ENCODE measurements at places on chromosomes 2 and 18.
A peak's percentile ranks its signal among the peaks of the same experiment; 100 is the strongest.

GRCh38 chr2:151175864-151176263 lies 85.8 kb downstream of the RBM43 start:
- DNase-seq, result no peak

GRCh38 chr2:232568161-232568560 lies 17.7 kb downstream of the EIF4E2 start:
- DNase-seq, result peak; percentile 71

GRCh38 chr18:9405130-9405529 lies 70.2 kb upstream of the RALBP1 start:
- DNase-seq, result no peak

- DNase-seq, result no peak
Measured at GRCh38 chr2:101758001-101758400, 60.5 kb downstream of the MAP4K4 start.

- no peak for DNase-seq
Measured at GRCh38 chr2:98931596-98931995, 4.4 kb downstream of the CRACDL start.

DNA sequence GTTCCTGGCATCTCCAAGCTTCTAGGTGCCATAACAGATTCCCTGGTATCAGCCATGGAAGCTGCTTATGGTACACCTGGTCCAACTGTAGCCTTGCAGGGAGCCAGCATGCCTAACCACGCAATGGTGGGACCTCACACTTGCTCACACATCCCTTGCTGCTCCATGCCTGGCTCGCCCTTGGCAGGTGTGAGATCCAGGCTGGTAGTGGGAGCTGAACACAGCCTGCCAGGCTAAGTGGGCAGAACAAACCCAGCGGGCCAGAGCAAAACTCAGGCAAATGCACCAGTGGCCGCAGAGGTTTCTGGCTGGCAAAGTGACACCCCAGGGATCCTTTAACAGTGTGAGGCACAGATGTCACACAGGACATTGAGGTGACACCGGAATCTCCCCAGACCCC lies 185.8 kb downstream of the NDUFA10 start:
- no peak for DNase-seq

- no peak for DNase-seq
Measured at GRCh38 chr2:62568074-62568473, 62.1 kb upstream of the TMEM17 start.

DNA sequence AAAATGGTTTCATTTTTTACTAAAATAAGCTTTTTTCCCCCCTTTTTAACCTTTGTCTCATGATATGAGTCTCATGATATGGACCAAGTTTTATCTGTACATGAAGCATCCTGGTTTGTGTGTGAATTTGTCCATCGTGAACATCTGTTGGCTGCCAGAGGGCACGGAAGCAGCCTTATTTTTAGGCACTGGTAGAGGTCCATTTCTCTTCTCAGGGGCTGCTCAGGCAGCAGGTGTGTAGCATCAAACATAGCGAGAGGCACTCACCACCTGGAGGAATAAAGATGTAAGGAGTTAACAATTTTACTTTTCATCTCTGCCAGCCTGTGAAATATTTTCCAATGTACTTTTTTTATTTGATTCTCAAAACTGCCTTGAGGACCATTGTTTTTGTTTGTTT lies 134.5 kb downstream of the RHBDD1 start:
- no peak for DNase-seq

- no peak for DNase-seq
Measured at GRCh38 chr18:76981396-76981968, 151.1 kb downstream of the MBP start.

- peak; percentile 81 for DNase-seq
Measured at GRCh38 chr2:26770986-26771586, 7.0 kb downstream of the SLC35F6 start.

DNA sequence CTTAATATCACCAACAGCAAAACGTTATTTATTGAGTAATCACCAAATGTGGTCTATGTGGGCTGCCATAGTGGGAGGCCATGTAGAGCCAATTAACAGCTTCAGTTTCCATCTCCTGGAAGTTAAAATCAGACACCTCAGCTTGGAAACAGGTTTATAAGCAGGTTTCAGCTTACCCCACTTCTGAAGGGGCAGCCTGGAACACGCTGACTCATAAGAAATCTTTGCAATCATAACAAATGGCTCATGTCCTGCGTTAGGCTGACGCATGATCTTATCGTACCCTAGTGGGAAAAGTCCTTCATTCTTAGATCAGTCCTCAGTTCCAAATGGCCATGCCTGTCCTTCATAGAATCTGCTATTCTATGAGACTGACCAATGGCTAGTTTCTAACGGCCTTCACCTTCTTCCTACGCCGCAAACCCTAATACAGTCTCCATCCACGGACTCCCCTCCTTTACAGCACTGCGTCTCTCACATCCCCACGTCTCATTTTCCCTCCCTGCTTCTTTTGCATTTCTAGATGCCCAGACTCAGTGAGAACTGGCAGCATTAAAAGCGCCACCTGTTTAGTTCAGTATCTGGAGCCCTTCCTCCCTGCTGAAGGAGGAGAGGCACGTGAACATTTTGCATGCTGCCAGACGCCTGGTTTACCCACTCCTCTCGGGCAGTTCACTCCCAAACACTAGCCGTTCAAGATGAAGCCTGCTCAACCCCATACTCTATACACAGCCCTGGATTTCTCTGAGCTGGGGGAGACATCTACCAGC lies 24.2 kb upstream of the BZW1 start:
- DNase-seq, result peak; percentile 65

DNA sequence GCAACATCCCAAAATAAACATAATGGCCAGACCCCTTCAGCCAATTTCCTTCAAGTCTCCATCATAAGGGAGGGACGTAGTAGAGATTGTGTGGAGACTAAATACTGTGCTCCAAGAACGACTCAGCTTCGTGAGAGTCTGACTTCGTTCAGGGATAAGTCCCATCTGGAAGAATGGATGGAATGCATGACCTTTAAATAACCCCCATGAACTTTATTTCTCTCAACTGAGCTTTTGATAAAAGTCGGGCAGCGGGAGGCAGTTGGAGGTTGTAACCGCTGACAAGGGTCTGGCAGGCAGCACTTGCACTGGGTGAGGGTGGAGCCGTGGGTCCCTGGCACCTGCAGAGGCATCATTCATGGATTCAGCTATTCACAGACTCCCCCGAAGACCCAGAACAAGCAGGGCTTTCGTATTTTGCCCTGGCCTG lies 115.9 kb downstream of the ZFP36L2 start:
- no peak for DNase-seq

DNA sequence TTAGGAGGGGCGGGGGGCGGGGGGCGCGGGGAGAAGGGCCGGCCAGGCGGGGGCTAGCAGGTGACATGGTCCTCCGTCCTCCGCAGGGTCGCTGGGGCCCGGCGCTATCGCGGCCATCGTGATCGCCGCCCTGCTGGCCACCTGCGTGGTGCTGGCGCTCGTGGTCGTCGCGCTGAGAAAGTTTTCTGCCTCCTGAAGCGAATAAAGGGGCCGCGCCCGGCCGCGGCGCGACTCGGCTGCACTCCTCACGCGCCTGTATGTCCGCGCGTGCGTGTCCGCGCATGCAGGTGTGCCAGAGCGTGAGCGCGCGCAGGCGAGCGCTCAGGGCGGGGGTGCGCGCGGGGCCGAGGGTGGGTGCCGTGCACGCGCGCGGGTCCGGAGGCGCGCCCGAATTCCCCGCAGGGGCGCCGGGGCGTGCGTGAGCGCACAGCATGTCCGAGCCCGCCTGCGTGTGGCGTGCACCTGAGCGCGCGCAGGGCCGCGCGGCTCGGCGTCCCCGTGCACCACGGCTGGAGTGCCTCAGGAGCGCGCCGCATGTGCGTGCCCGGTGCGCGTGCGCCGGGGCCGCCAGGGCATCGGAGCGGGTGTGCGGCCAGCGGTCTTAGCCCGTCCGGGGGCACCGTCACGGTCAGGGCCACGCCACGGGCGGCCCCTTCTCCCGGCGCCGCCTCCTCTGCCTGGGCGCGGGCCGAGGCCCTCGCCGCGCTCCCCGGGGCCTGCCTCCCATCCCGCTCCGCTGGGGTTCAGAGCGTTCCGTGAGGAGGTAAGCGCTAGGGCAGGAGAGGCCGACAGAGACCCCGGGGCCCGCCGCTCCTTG lies 6.3 kb downstream of the SNORC start:
- DNase-seq, result peak; percentile 20

DNA sequence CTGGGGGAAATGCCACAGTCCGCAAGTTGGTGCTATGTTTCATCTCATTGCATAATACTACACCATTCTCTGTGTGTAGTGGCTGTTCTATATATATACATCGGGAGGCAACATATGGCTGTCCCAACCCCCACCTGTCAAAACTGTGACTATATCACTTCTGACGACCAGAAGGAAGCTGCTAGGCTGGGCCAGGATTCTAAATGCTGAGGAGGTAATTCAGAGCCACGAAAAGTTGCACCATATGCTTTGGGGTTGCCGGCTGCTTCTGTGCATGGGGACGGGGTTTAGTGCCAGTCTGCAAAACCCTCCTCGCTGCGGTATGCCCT lies 117.3 kb downstream of the MSH2 start:
- DNase-seq, result no peak

DNA sequence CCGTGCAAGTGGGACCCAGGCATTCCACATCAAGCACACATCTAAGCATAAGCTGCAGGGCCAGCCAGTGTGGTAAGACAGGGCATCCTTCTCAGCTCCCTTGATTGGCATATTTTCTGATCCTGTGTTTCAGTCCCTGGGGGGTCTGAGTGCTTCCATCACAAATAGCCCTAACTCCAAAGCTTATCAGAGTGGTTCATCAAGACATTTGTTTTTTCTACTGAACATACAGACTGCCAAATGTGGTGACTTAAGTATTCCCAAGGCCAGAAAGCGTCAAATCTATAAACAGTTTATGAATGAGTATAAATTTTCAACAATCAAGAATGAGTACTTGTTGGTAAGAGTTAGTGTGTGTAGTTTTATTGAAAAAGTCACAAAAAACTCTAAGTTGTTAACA lies 18.8 kb downstream of the SPRED2 start:
- DNase-seq, result no peak

GRCh38 chr2:103738606-103739005 lies 976.8 kb downstream of the TMEM182 start:
- no peak for DNase-seq

All from lung microvascular endothelial cell (primary cell).